ENCODE measurements at places on chromosomes 16 and 17.

GRCh38 chr17:35390156-35390555 lies 16.7 kb upstream of the SLFN11 start:
- no peak for DNase-seq

GRCh38 chr16:27290562-27290961 lies 22.0 kb upstream of the NSMCE1 start:
- DNase-seq: no peak

DNA sequence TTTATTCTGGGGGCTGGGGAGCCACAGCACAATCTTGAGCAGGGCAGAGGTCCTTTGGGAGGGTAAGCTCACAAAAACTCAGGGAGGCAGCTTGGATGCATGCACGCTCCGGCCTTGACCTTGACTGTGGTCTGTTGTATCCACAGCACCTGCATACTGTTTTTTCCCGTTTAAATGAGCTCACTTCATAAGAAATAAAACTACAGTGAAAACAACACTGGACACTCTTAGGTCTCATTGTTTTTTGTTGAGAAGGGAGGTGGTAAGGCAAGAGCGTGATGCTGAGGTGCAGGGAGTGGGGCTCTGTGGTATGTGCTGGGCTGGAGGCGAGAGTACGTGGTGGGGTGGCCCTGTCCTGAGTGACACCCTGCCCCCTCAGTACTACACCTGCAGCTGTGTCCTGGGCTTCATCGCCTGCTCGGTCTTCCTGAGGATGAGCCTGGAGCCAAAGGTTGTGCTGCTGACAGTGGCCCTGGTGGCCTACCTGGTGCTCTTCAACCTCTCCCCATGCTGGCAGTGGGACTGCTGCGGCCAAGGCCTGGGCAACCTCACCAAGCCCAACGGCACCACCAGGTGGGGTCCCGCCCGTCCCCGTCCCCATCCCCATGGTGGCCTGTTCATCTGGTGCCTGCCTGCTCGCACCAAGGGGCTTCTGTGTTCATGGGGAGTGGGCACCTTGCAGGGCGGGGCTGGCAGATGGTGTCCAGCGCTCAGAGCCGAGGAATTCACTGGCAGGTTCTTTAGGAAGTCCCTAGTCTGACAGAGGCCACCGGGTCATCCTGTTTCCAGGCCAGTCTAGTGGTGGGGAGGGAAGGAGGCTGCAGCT lies 44.2 kb downstream of the ADCY7 start:
- no peak for DNase-seq

DNA sequence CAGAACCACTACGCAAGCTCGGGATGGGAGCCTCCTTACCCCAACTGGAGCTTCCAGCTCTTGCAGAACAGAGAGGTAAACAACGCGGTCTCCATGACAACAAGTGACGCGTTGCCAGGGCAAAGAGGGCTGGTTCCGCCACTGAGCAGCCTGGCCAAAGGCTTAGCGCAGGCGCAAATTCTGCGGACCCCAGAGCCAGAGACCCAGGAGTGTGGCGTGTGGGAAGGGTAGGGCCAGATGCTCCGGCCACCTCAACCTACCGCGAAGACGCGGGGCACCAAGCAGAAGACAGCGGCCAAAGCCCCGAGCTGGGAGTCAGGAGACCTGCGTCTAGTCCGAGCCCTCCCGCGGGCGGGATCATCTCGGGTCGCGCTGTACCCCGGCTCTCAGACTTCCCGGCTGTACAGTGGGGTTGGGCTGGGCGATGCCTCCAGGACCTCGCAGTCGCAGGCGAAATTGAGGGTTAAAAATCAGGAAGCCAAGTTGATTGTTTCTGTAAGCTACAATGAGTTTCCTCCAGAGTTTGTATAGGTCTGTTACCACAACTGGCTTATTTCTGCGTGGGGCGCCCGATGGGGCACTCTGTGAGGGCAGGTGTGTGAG lies at the start of gene TEKT1:
TSS of gene TEKT1 (minus strand) at position 69 of the 603 bp plus-strand sequence. CDS start 1,353 bp downstream, outside the sequence.
- DNase-seq: no peak

GRCh38 chr16:16930309-16931000 lies 540.3 kb downstream of the XYLT1 start:
- DNase-seq: no peak

GRCh38 chr17:77381185-77381700 lies 240.5 kb downstream of the SEC14L1 start:
- no peak for DNase-seq

GRCh38 chr16:15874745-15875314 lies 13.6 kb downstream of the CEP20 start:
- peak; percentile 71 for DNase-seq

- no peak for DNase-seq
Observed at GRCh38 chr17:81400996-81401722, 5.9 kb downstream of the BAHCC1 start.

- DNase-seq: no peak
Observed at GRCh38 chr17:80782536-80783427, 208.9 kb upstream of the CHMP6 start.

DNA sequence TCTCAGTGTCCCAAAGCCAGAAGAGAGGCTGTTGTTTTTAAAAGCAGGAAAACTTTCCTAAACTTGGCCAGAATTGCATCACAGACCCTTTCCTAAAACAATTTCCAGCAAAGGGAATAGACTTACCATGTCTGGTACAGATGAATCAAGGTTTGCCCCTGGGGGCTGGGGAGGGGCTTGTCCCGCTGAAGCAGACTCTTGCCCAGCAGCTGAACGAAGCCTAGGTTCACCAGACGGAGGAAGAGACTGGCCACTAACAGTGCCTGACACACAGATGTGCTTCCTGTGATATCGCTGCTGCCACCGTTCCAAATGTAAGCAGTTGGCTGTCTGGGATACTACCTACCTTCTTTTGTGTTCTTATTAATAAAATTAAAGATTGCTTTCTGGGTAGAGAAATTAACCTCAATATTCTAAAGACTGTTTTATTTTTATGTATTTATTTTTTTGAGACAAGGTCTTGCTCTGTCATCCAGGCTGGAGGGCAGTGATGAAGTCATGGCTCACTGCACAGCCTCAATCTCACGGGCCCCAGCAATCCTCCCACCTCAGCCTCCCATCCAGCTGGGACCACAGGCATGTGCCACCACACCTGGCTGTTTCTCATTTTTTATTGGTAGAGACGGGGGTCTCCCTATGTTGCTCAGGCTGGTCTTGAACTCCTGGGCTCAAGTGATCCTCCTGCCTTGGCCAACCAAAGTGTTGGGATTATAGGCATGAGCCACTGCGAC lies 13.5 kb downstream of the PRCD start:
- no peak for DNase-seq

DNA sequence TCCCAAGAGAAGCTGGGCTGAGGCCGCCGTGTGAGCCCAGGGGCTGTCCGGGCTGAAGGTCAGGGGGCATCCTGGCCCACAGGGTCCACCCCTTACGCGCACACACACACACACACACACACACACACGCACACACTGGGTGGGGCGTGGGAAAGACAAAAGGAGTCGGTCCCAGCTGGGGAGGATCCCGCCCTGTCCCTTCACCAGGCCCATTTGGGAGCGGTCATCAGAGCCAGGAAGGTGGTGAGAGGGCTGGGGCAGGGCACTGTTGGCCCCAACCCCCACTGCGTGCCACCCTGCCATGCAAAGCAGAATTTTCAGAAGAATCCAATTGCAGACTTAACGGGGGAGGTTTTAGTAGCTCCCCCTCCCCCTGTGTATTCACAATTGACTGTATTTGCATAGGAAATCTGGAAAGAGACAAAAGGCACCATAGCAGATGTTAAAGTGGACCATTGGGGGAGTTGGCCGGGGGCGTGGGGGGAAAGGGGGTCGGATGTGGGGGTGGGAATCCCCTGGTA lies 11.3 kb upstream of the CD300A start:
- DNase-seq: no peak

DNA sequence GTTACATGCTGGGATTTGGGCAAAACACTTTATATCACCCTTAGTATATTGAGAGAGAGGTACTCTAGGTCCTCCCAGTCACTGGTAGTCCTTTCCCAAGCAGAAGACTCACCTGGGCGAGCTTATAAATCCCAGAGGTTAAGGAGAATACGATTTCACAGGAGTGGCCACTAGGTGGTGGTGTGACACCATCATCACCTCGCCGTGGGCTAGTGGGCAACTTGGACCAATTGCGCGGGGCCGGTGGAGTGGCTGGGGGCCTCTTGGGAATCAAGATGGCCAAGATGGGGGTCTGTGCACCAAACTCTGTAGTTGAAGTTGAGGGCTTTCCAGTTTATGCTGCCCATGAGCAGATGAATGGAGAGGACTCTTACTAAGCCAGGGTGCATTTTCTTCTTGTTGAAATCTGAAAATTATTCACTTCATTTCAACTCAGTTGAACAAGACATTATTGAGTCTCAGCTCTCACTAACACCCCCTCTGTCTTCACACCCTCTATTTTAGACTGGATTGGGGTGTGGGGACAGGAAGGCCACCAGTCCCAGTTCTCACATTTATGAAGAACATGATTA lies 38.2 kb upstream of the PIRT start:
- peak; percentile 30 for DNase-seq

DNA sequence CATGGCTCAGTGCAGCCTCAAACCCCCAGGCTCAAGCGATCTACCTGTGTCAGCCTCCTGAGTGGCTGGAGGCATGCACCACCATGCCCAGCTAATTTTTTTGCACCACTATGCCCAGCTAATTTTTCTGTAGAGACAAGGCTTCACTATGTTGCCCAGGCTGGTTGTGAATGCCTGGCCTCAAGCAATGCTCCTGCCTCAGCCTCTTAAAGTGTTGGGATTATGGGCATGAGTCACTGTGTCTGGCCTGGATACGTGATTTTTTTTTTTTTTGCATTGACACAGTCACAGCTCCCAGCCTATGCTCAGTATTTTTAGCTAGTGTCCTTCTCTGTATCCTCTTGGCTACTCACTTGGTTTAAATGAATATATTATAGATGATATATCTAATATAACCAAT lies 377.0 kb upstream of the TNRC6C start:
- no peak for DNase-seq

- DNase-seq: no peak
Observed at GRCh38 chr17:82613283-82614094, 34.8 kb downstream of the WDR45B start.

DNA sequence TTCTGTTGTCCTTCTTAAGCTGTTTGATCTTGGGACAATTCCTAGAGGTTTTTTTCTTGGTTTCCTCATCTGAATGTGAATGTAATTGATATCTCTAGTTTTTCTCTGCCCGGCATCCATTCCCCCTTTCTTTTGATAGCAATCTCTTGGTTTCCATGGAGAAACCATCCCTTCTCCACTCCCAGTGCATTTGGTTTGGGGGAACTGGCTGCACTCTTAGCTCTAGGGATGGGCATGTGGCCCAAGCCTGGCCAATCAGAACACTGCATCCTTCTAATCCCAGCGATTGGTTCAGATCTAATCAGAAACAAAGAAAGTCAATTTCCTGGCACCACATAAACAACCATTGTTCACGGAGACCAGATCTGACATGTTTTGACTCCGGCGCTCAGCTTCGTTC lies 45.1 kb downstream of the IRX3 start:
- no peak for DNase-seq

DNA sequence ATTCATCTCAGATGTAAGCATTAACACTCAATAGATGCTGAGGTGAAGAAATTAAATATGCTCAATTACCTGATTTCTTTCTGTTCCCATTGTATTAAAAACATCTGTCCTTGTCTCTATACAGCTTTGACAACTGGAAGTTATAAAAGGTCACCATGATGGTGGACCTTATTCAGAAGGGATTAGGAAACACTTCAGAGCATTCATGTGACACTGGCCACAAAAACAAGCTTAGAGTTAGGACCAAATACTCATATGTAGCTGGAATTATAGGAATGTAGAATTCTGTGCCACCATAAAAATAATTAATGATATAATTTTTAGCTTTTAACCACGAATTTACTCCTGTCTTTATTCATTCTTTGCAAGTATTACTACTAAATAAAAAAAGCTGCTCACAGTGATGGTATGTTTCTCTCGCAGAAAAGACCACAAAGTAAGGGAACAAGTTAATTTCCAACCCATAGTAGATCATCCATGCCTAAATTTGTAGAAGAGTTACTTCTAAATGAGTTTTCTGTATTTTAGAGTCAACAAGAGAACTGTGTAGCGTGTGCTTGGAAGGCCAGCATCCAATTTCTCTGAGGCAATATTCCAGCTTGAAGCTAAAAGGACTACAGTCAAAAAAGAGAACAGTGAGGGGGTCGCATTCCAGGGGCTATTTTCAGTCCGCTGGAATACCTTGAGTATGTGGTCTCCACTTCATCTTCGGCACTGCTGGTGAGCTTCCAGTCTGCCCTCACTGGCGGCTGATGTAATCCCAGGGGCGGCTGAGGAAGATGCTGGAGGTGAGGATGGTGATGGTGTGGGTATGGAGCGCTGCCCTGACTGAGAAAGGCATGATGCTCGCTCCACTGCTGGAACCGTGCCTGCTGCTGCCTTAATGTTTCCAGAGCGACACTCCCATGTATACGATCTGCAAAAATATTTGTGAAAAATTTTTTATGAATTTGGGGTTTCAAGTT lies 63.7 kb downstream of the CACNG1 start:
- no peak for DNase-seq

GRCh38 chr16:58027161-58027915 lies 1.8 kb downstream of the MMP15 start:
- DNase-seq: no peak

DNA sequence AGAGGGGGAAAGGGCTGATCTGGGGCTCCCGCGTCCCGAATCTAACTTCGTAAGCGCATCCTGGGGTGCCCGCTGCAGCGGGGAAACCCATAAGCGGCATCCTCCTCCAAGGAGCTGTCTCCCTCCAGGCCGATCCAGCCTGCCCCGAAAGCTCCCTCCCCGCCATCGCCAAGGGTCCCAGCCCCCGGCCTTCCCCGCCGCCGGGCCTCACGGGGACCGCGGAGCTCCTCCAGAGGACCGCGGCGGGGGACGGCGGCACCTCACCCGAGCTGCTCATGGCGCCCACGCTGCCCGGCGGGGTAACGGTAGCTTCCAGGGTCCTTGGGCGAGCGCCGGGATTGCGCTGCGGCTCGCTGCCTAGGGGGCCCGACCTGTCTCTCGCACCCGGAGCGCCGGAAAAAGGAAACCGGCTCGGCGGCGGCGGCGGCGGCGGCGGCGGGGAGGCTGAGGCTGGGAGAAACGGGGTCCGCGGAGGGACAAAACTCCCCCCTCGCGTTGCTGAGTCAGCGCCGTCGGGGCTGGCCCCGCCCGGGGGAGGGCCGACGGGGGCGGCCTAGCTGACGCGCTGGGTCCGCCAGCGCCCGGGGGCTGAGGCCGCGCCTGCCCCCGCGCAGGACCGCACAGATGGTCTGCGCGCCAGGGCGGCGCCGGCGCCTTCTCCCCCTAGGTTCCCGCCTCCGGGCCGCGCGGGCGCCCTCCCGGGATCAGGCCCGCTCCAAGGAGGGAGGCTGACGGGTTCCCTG lies at the start of gene BLMH:
TSS of gene BLMH (minus strand) at position 402 of the 743 bp plus-strand sequence. CDS start at position 277, 125 bp downstream.
- DNase-seq: no peak

DNA sequence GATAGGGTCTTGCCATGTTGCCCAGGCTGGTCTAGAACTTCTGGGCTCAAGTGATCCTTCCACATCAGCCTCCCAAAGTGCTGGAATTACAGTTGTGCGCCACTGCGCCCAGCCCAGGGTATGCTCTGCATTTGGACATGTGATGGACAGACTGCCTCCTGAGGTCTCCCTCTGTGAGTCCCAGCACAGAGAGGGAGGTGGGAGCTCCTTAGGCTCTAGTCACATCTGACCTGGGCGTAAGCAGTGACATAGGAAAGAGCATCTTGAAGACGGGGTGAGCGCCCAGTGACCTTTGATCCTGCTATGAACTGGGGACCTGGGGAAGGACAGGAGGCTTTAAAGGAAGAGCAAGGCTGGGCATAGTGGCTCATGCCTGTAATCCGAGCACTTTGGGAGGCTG lies 2.2 kb upstream of the GFAP start:
- no peak for DNase-seq

Data from Panc1 (cell line).